Daoy (cell line): ENCODE measurements at places on chromosomes 3 and 15. TPM values are rescaled to one million over a fixed set of nuclear protein-coding genes. Genes with fewer than 3 reads are reported as not detected.

The RAD51 gene
- total RNA-seq: 17.9 and 18.7 TPM in 2 replicates

The PEAK1 gene
- 11.0 and 12.7 TPM in 2 replicates for total RNA-seq

The SEMA3B gene
- total RNA-seq: 2.6 and 5.0 TPM in 2 replicates

The ALPK3 gene
- 0.11 and 0.24 TPM in 2 replicates for total RNA-seq

The MESP2 gene
- 0.29 and 0.54 TPM in 2 replicates for total RNA-seq
